ENCODE measurements at places on chromosomes 6 and 20.
A peak's percentile ranks its signal among the peaks of the same experiment; 100 is the strongest.

GRCh38 chr20:1377984-1378734, 14.7 kb downstream of the FKBP1A start:
- DNase-seq = no peak

- DNase-seq = no peak
Measured at GRCh38 chr6:107612762-107613415, 123.0 kb downstream of the SOBP start.

DNA sequence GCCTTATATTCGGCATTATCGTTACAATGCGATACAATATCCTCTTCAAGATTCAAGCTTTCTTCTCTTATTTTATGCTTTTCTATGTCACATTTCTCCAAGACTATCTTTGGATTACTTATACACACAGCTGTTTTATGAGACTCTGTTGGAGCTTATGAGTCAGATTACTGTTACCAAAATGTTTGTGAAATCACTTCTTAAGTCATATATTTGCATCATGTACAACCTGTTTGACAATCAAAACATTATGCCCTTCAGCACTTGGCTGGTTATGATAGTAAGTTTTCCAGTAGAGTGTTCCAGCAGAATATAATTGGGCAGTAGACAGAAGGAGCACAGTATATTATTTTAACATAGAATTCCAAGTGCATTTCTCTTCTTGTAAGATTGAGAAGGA, 35.2 kb downstream of the BMP6 start:
- DNase-seq = no peak

GRCh38 chr6:26029570-26029856, 57.7 kb upstream of the HFE start:
- no peak for DNase-seq

DNA sequence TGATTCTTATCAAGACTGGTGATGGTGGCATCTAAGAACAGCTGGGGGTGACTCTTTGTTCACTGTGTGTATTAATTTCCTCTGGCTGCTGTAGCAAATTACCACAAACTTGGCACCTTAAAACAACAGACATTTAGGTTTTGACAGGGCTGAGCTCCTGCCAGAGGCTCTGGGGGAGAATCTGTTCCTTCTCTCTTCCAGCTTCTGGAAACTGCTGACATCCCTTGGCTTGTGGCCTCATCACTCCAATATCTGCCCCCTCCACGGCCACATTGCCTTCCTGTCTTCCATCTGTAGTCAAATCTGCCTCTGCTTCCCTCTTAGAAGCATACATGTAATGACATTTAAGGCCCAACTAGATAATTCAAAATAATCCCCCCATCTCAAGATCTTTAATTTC, 274.9 kb downstream of the PRL start:
- DNase-seq = no peak

DNA sequence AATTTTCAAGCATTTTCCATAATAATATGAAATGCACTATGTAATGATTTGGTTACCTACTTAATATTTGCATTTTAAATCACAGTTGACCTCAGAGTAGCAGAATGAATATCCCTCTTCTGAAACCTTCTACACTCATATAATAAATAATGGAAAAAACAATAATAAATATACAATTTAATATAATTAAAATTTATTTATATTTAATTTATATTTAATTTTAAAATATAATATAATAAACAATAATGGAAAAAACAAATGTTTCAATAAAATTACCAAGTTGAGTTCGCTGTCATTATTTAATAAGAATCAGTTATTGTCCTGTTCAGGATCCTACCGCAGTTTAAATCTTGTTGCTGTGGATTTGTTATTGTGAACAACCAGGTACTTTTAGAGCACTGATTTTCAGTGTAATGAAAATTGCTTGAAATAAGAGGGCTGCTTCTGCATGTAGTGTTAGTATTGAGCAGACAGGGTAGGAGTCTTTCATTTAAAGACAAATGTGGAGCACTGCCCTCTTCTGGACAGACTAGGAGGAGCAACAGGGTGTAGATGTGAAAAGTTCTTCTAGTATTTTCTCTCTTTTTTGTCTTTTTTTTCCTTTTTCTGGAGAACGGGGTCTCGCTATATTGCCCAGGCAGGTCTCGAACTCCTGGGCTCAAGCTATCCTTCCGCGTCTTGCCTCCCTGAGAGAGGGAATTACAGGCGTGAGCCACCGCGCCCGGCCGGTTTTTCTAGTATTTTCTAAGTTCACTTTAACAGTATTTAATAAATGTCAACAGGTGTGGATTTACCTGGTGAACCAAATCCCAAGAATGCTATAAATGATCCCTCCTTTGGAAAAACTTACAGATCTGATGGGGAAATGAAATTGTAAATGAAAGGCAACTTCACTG, 13.6 kb downstream of the TRAPPC3L start:
- DNase-seq = peak; percentile 11

GRCh38 chr20:19079536-19080299, 132.7 kb upstream of the SLC24A3 start:
- DNase-seq = no peak

- DNase-seq = no peak
Measured at GRCh38 chr6:2651536-2651935, 99.2 kb downstream of the MYLK4 start.

Data from stimulated activated CD8-positive, alpha-beta memory T cell treated with anti-CD3 and anti-CD28 coated beads, Interleukin-4, amount 100 ng/mL, for 1 hour (primary cell).